ENCODE measurements at places on chromosomes 11 and 22.

GRCh38 chr11:11036848-11037732 is 179.2 kb upstream of the ZBED5 start:
- peak; percentile 53 for DNase-seq

DNA sequence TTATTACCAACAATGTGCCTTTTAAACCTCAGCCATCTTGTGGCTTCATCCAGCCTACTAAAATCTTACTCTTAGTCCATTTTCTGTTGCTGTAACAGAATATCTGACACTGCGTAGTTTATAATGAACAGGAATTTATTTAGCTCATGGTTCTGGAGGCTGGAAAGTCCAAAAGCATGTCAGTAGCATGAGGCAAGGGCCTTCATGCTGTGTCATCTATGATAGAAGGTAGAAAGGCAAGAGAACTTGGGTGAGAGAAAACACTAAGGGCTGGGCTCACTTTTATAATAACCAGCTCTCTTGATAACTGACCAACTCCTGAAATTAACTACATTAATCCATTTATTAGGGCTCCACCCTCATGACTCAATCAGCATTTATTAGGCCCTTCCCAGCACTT is 13.5 kb downstream of the BTBD10 start:
- DNase-seq, result no peak

- DNase-seq, result no peak
Measured at GRCh38 chr22:50516068-50516467, 8.0 kb downstream of the NCAPH2 start.

DNA sequence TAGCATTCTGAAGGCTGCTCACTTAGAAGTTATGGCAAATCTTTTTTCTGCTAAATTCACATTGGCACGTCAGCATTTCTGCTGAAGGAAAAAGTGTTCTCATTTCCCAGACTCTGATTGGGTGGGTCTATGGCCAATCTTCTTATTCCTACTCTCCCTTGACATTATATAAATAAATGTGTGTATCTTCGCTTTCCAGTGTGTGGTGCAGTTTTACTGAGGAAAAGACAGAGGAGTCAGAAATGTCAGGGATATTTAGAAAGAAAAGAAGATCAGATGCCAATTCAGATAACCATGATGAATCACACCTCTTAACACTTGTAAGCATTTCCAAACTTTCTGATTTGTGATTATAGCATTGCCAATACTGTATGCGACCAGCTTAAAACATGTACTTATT is 3.2 kb upstream of the BDNF start:
- DNase-seq, result no peak

- no peak for DNase-seq
Measured at GRCh38 chr22:50260801-50261614, 475 bp downstream of the MAPK12 start.

DNA sequence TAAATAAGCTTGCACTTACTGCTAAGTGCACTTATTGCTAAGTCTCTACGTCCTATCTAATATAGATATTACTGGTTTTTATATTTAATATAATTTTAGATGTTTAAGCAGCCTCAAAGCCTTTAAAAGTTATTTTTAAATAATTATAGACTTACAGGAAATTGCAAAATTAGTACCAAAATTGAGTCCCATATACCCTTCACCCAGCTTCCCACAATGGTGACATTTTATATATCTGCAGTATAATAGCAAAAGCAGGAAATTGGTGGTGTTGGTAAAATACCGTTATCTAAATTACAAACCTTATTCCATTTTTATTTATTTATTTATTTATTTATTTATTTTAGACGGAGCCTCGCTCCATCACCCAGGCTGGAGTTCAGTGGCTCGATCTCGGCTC is 1.9 kb upstream of the AP1B1 start:
- no peak for DNase-seq

DNA sequence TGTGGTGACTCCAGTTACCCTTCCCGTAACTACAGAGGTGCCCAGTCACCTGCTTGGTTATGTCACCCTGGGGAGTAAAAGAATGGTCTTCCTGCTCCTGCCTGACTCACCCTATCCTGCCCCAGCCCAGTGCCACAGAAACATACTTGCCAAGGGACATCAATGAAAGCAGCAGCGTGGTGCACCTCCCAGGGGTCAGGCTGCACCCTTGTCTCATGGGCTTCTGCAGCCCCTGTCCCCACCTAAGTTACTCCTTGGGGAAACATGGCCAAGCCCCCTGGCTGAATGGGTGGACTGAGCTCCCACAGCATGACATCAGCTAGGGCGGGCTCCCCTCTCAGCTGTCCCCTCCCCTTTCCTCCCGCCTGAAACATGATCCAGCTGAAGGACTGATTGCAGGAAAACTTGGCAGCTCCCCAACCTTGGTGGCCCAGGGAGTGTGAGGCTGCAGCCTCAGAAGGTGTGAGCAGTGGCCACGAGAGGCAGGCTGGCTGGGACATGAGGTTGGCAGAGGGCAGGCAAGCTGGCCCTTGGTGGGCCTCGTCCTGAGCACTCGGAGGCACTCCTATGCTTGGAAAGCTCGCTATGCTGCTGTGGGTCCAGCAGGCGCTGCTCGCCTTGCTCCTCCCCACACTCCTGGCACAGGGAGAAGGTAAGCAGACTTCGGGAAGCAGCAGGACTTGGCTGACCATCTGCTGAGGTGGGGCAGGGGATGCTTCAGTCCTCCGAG is at the start of gene HTR3A:
TSS of gene HTR3A (plus strand) at position 368 of the 730 bp plus-strand sequence. CDS start at position 586, 218 bp downstream.
- DNase-seq, result peak; percentile 84

- no peak for DNase-seq
Measured at GRCh38 chr22:45421349-45422055, 8.0 kb downstream of the RIBC2 start.

DNA sequence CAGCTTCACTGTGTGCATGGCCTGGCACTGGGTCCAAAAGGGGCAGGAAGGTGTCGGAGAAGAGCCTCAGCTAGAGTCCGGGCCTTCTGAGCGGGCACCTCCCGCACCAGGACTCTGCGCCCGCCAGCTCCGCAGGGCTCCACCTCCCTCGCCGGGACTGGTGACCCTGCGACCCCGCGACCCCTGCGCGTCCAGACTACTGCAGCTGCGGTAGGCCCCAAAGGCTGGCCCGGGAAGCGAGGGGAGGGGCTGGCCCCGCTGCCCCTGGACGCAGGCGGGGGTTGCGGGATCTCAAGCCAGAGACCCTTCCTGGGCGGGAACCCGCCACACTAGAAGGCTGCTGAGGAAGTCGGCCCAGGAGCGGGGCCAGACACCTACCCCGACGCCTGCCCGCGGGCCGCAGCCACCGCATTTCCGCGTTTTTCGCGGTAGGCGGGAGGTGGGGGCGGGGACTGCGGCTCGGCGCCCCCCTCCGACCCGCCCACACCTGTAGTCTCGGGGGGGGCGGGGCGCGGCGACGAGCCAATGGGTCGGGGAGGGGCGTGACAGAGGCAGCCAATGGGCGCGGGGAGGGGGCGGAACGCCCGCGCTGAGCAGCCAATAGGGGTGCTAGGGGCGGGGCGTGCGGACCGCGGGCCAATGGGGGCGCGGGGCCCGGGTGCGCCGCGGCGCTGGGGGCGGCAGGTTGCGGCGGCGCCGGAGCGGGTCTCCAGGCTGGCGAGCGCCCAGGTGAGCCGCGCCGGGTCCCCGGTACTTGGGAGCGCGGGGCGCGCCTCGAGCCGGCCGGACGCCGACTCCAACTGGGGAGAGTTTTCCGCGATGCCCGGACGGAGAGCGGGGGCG is at the start of the genes LMNTD2 and RASSF7:
TSS of gene LMNTD2 (minus strand) at position 434 of the 843 bp plus-strand sequence. CDS start at position 412, 22 bp downstream.
TSS of gene RASSF7 (plus strand) at position 666 of the 843 bp plus-strand sequence. CDS start 799 bp downstream, outside the sequence.
- peak; percentile 91 for DNase-seq

GRCh38 chr11:59630493-59630892 is 14.9 kb upstream of the OSBP start:
- no peak for DNase-seq

DNA sequence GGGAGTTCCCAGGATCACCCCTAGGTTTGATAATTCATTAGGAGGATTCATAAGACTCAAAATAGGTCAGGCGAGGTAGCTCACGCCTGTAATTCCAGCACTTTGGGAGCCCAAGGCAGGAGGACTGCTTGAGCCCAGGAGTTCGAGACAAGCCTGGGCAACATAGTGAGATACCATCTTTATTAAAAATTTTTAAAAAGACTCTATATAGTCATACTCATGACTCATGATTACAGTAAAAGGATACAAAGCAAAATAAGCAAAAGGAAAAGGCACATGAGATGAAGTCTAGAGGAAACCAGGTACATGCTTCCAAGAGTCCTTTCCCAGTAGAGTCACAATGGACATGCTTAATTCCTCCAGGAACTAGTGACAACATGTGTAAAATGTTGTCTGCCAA is 13.9 kb upstream of the PTS start:
- no peak for DNase-seq

GRCh38 chr11:61488651-61489291 is 19.8 kb upstream of the LRRC10B start:
- DNase-seq, result peak; percentile 58

- DNase-seq, result no peak
Measured at GRCh38 chr22:35580351-35581022, 36.6 kb downstream of the MB start.

DNA sequence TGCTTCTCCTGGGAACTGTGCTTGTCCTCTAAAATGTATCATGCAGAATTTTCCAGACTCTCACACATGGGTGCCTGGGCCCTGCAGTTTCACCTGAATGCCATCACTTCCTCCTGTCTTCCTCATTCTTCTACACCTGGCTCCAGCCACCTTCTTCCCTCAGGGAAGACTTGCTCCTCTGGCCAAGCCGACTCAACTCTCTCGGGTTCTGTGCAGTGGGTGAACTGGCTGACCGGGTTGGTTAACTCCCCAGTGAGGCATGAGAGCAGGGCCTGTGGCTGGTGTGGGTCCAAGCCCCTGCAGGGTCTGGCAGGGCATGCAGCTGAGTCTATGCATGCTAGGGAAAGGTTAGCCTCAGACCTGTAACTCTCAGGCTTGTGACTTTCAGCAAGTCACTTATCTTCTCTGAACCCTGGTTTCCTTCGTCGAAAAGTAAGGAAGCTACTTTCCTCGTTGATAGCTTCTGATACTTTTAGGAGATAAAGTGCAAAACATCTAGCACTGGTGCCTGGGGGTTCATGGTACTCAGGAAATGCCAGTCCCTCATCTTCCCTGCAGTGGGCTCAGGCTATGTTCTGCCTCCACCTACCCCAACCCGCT is 11.9 kb downstream of the CD82 start:
- no peak for DNase-seq

- DNase-seq, result no peak
Measured at GRCh38 chr11:129248618-129249017, 56.5 kb upstream of the ARHGAP32 start.

- DNase-seq, result no peak
Measured at GRCh38 chr11:117950301-117950700, 21.1 kb upstream of the TMPRSS13 start.

DNA sequence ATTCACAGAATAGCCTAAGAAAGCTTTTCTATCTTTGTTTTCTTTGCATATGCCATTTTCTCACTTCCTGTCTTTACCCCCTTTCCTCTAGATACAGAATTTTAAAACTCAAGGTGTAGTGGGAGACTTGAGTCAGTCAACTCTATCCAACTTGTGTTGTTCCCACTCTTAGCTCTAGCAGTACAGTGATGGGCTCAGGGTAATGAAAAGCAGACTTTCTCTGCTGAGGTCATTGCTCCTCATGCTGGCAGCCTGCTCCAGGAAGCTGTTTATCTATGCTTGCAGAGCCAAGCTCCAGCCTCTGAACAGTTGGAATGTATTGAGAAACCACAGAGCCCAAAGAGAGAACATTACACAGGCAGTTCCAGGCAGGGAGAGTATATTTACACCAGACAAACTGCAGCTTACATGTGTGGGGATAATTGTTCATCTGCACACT is 68.1 kb downstream of the CSTPP1 start:
- peak; percentile 53 for DNase-seq

- DNase-seq, result no peak
Measured at GRCh38 chr11:21321530-21321929, 652.1 kb downstream of the NELL1 start.

DNA sequence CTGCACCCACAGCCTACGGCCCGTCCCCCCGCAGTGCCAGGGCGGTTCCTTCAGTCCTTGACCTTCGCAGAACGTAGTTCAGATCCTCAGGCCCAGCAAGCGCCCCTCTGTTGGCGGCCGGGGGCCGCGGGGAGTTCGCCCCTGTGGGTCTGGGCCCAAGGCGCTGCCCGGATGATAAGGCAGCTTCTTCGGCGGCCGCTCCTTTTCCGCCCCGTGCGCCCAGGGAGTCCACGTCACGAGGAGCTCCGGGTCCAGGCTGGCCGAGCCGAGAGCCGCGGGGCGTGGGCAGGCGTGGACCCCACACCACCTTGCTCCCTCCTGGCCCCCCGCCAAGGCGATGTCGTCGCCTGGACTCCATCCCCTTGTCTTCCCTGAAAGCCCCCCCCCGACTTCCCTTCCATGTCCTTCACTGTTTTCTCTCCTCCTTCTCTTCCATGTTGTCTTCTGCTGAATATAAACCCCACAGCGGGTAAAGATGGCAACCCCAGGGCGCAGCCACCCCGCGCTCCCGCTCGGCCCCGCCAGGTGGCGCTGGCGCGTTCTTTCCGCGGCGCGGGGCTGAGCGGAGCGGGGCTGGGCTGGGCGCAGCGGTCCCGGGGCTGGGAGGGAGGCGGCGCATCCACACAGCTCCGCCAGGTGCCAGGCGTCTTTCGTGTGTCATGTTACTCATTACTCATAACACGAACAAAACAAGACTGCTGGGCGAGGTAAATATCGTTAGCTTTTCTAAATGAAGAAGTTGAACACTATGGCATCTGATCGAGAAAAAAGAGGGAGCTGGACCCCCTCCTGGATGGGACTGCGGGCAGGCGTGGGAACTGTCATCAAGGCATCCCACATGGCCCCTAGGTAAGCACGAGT is 321.0 kb downstream of the NTM start:
- DNase-seq, result peak; percentile 27

- DNase-seq, result no peak
Measured at GRCh38 chr11:126497581-126498122, 142.2 kb downstream of the ST3GAL4 start.

DNA sequence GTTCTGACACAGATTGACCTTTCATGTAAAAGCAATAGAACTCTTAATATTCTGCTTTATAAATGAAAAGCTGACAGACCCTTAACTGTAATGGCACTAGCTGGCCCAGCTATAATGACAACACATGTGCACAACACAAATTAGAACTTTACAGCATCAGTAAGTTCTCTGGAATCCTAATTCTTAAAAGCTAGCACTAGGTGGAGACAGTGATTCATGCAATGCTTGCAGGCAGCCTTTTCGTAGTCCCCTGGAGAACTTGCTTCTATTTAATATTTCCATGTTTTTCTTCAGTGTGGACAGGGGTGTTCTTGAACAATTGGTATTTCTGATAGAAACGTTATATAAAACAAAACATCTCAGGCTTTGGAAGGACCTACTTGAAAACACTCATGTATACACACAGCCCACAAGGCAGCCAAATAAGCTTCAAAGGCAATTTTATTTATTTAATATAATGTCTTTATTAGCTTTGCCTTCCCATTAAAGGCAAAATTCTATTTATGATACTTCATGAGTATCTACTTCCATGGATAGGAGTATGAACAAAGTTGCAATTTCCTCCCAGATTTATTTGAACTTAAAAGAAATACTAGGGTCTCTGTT is 374.3 kb upstream of the MPPED2 start:
- DNase-seq, result peak; percentile 40

GRCh38 chr22:22605074-22605404 is 39.4 kb upstream of the GGTLC2 start:
- DNase-seq, result no peak

- no peak for DNase-seq
Measured at GRCh38 chr11:45900916-45901617, 6.0 kb downstream of the FREY1 start.

GRCh38 chr22:47888817-47889216 is 1126.4 kb downstream of the TBC1D22A start:
- DNase-seq, result no peak

GRCh38 chr11:106999196-106999595 is 19.1 kb downstream of the GUCY1A2 start:
- no peak for DNase-seq

GRCh38 chr22:44020981-44021380 is 3.1 kb upstream of the PARVB start:
- DNase-seq, result no peak

Measured in NCI-H774 (cell line).